GM12865 (cell line): ENCODE measurements at places on chromosomes 3 and 15.
A peak's percentile ranks its signal among the peaks of the same experiment; 100 is the strongest.

DNA sequence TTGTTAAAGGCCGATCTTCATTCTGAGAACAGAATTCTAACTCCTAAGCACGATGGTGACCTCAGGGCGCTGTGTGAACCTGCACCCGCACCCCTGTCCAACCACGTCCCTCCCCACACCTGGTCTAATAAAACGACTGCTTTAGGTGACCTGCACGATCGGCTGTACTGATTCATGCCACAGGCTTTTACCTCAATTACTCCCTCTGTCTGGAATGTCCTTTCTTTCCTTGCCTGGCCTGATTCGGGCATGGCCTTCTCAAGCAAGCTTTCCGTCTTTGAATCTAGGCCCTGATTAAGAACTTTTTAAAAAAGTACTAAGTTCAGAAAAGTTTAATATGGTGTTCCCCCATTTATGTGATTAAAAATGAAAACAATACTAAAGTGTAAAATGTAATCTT lies 842 bp upstream of the U2SURP start:
- no peak for DNase-seq

DNA sequence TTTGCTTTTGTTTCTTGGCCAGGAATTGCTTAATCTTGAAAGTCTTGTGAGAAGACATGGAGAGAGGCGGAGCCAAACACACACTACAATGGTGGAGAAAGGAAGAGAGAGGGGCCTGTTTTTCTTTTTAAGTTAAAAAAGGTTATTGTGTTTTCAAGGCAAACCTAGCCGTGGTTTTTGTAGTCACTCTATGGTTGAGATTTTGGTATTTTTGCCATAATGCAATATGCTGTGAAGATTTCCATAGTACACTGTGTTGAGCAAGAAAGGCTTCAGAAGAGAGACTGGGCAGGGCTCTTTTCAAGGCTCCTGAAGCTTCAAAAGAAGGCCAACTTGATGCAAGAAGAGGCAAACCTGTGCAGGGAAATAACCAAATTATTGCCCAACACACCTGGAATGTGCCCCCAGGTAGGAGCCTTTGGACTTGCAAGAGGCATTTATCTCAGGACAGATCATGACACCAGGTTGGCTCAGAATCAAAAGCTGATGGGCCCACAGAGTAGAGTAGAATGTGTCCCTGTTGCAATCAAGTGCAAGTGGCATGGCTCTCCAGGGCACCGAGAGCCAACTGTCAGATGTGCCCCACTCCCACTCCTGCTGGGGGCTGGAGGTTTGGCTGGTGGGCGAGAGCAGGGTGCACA lies 22.1 kb downstream of the AMOTL2 start:
- no peak for DNase-seq

- no peak for DNase-seq
These were observed 57.6 kb upstream of the APEH start for GRCh38 chr3:49616491-49616941.

- no peak for DNase-seq
These were observed 111.0 kb downstream of the NSUN3 start for GRCh38 chr3:94173673-94174434.

GRCh38 chr3:185290266-185290665 lies 36.4 kb upstream of the EHHADH start:
- peak; percentile 52 for DNase-seq

DNA sequence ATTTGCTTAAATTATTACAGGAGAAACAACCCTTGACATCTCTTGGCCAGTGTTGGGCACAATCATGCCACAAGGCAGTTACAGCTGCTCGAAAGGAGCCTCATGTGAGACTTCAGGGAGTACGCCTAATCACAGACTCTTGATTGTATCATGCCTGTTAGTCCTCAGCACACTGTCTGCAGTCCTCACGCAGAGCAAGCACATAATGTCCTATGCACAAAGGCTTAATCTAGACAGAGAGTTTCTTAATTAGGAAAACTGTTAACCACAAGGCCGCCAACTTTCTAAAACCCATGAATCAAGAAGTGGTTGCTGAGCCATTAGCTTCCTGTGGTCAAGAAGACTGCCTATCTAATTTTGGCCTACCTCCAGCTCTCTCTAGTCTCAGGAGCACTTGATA lies 172.0 kb downstream of the UNC13C start:
- DNase-seq: peak; percentile 81

DNA sequence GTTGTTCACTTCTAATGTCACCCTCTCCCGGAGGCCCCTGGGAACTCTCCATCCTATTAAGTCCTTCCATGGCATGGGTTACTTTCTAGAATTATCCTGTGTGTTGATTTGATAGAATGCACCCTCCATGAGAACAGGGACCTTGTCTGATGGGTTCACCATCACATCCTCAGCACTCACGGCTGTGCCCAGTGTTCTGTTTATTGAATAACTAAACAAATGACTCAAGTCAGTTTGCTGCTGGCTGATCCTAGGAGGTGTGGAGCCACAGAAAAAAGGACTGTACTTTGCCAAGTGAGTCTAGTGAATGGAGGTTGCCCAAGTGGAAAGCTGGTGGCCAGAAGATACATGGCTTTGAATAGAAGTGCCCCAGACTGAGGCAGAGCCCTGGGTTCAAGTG lies 48.5 kb upstream of the RAB6B start:
- no peak for DNase-seq

- peak; percentile 54 for DNase-seq
These were observed 4.8 kb downstream of the SACM1L start for GRCh38 chr3:45693941-45694521.
